Fibroblast of skin of scalp (primary cell): ENCODE measurements at places on chromosomes 3 and 15.
A peak's percentile ranks its signal among the peaks of the same experiment; 100 is the strongest.

DNA sequence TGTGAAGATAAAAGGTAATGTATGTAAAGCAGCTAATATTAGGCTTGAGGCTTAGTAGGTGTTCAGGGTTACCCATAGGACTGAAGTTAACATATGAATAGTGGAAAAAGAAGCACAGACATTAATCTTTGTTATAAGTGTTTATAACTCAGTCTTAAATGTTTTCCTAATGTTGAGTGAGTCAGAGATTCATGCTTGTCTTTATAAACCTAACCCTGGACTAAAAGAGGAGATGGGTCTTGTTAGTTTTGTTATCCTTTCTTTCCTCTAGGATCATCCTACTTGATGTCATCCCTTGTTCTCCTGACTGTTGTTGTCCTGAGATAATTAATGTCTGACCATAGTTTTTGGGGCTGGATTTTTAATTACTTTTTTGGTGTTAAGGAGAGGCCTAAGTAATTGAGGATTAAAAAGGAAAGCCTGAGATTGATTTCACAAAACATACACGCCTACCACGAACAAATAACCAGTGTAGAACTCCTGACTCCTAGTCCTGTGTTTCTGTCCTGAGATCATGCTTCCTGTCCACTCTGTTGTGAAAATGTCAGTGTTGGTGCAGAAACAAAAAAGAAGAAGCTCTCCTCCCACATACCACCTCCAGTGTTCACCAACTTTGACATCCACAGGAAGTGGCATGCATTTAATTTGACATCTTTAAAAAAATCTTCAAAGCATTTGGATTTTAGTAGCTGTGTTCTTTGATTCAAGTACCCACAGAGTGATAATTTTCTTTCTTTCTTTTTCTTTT, 8.4 kb downstream of the MITF start:
- peak; percentile 28 for DNase-seq

DNA sequence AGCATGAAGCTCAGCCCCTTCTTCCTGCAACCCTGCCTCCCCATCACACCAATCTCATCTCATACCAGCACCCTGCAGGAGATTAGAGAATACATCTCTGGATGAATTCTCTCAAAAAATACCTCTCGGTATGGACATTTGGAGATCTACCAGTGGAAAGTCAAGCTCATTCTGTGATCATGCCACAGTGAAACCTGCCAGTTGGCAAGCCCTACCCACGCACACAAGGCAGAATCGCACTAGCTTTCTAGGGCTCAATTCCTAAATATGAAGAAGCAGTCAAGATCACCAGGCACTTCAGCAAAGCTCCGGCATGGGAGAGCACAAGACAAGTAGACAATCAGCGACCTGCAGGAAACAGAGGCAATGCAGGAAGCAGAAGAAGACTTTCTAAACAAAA, 221.2 kb downstream of the NTRK3 start:
- DNase-seq, result no peak

GRCh38 chr15:98123834-98124233, 163.3 kb downstream of the ARRDC4 start:
- DNase-seq, result peak; percentile 67

- DNase-seq, result no peak
Observed at GRCh38 chr3:54349691-54350090, 227.3 kb downstream of the CACNA2D3 start.

GRCh38 chr15:25543196-25543595, 104.4 kb upstream of the UBE3A start:
- DNase-seq, result peak; percentile 71

- DNase-seq, result no peak
Observed at GRCh38 chr15:32099956-32100684, 69.8 kb downstream of the CHRNA7 start.

- peak; percentile 98 for DNase-seq
Observed at GRCh38 chr3:72346526-72346926, 501.7 kb downstream of the SHQ1 start.

DNA sequence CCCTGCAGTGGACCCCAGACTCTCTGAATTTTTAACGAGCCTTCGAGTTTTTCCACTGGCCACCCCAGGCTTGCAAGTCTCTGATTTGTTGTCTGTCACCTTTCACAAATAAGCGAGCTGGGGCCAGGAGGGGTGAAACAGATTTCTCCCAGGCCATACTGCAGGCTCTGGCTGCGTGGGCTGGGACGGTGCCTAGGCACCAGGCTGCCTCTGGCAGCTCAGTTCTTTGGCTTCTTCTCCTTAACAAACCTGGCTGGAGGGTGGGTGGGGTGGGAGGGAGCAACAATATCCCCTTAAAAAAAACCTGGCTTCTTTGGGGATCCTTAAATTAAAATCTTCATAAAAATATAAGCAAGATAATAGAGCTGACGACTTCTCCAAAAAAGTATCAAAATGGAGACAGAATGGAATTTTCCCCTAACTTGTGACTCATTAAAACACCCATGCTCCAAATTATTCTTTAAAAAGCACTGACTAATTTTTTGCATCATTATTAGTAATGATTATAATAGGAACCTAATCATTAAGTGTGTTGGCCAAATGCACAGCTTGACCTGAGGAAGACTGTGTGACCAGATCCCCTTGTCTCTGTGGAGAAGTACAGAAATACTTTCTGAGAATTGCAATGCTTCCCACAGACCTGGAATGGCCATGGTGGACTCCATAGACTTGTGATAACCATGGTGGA, 84.1 kb downstream of the SNRK start:
- DNase-seq, result no peak

GRCh38 chr15:85336880-85337279, 43.5 kb upstream of the AKAP13 start:
- no peak for DNase-seq

GRCh38 chr3:33773637-33774036, 24.8 kb upstream of the PDCD6IP start:
- DNase-seq, result no peak

DNA sequence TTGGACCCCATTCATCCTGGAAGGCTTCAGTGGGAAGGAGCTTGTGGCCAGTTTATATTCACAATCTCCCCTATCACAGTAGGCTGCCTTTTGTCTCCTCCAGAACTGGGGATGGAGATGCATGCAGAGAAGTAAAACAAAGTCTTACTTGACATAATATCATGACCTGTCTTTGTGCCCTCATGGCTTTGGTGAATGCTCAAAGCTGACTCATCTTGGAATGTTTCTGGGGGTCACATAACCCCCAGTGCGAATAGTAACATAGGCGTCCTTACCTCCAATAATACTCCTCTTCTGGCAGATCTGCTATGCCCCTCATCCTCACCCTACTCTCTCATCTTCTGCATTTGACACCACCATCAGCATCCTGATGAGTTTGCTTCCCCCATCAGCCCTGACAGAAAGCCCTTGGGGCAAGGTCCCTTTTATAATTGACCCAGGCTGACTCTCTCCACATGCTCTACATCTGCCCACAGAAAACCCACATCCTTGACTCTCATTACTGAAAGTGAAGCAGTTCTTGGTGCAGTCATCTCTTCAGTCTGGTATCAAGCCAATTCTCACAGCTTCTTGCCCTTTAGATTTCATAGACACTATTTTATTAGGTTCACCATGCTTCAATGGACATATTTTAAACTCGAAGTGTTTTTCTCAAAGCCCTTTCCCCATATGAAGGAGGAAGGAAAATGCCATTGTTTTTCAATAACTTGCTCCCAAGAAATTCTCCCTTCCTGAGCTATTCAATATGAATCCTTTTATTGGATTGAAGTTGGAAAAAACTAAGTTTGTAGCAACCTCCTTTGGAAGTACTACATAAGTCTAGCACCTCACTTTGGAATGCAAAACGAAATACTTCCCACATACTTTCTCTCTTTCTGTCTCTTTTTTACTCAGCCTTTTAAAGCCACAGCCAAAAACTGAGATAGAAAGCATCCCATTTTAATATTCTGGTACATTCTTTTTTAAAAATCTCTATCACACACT, 36.6 kb downstream of the OSTN start:
- DNase-seq, result peak; percentile 63

DNA sequence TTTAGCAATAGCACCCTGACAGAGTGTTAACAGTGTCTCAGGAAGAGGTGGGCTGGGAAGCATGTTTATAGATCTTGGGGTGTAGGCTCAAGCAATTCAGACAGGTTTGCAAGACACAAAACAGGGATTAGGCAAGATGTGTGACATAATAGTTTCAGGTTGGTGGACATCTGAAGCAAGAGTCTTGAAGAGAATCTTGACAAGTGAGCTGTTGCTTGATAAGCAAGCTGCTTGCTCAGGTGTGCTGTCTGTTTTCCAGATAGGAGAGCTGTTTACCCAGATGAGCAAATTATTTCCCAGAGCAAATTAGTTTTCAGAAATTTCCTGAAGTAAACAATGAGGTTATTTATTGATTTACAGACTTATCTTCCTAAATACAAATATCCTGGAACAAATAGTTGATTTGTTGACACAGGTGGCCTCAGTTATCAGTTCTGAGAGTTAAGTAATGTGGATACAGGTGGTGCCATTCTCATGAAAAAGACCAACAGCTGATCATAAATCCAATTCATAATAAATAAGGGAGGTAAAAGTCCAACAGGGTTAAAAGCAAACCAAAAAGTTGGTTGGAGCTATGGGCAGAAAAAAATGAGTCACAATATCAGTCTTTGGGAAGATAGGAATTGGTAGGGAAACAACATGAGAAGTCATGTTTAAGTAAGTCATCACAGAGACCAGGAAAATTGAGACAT, 437.3 kb downstream of the TBL1XR1 start:
- DNase-seq, result no peak
